ENCODE measurements at places on chromosomes 5 and 9. TPM values are rescaled to one million over a fixed set of nuclear protein-coding genes. Genes with fewer than 3 reads are reported as not detected.

SPINK13 gene
- not detected for total RNA-seq

- DNase-seq: no peak
These were observed 264.1 kb downstream of the MLLT3 start for GRCh38 chr9:20358207-20358606.

DNA sequence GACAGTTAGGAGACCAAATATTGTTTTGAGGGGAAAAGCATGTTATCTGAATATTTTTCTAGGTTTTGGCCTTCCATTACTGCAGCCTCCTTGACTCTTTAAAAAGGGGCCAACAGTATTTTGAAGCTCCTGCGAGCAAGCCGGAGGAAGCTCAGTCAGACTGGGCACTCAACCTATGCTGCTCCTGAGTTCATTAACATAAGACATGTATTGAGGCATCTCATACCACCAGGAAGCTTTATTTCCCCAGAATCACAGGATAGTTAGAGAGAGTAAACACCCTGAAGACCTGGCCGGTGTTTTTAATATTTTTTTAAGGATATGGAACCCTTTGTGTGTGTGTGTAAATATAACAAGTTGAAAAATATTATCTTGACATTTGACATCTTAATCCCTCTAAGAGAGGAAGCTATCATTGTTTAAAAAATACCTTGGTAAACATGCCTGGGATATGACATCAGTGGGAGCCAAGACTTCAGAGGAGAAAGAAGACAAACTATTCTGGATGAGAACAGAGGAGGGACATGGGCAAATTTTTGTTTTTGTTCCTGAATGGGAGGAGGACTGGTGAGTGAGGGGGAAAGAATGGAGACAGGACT lies 139.3 kb upstream of the SLIT3 start:
- DNase-seq: no peak

HINT2 gene
- total RNA-seq: 51.4 TPM

- no peak for DNase-seq
These were observed 281.0 kb downstream of the EFNA5 start for GRCh38 chr5:107389775-107390148.

DNA sequence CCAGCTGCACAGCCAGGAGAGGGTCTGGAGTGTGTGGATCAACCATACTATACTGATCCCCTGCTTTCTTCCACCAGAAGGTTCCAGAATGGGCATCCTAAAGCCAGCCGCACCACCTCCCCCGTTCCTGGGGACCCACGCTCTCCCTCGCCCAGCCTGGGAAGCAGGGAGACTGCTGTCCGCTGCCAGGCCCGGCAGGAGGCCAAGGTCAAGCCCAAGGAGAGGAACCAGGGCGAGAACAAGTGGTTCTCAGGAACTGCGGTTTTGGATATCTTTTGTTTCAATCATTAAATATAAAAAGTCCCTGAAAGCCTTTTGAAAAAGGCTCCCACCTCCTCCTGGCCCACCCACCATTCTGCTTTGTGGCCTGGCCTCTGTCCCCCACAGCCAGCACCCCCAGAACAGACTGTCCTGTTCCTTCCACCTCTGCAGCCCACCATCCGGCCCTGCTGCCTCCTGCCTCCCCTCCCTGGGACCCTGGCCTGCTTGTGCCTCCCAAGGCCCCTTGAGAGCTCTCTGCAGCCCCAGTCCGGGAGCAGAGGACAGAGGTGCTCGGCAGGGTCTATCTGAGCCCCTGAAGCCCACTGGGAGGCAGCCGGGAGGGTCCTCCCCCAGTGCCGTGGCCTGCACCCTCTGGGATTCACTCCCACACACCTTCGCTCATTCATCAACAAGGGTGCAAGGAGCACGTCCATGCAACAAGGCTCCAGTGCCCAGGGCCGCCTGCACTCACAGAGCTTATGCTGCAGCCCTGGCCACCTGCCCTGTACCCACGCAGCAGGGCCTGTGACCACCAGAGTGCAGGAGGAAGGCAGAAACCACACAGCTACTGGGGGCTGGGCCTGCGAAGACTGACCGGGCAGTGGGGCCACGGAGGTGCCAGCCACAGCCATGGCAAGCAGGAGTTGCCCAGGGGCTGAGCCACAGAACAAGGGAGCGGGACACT lies 614 bp upstream of the LCN6 start:
- no peak for DNase-seq

- no peak for DNase-seq
These were observed 6.6 kb downstream of the TLN1 start for GRCh38 chr9:35725362-35725761.

DNA sequence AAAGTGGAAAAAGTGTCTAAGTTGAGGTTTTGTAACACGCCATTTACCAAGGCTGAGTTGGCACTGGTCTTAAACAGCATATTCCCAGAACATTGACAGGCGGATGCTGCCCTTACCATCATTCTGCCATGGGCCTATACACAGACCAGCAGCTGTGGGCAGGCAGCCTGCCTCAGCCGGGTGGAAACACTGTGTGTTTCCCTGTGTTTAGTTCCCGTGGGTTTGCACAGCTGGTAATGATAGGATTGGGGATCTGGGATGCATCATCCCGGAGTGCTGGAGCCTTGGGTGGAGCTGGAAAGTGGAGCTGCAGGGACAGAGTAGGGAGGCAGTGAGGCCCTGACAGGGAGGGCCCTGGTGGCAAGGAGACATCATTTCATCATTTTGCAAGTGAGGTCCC lies 5.5 kb upstream of the FGD3 start:
- no peak for DNase-seq

Measured in HepG2 (cell line).